Cerebellar nuclear complex (tissue), 1 donor: ENCODE measurements at places on chromosomes 7 and 10.

DNA sequence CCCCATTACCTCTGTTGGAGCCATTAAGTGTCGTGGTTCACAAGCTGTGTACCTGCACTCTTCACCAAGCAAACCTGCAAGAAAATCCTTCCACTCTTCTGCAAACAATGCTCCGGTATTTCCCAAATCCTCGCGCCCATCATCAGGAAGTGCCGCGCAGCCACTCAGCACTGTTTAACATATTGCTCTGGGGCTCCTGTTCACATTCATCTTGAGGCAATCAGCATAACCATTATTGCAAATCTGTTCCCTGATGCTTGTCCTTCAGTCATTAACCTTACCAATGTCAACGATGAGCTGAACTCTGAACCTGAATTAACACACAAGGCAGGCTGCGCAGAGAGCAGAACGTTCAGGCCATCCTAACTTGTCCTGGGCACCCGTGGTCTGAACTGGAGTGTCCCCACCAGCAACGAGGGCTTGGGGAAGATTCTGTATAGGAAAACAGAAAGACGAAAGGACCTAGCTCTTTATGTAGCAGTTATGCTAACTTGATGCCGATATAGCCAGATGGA lies 751.4 kb upstream of the AUTS2 start:
- no peak for DNase-seq

DNA sequence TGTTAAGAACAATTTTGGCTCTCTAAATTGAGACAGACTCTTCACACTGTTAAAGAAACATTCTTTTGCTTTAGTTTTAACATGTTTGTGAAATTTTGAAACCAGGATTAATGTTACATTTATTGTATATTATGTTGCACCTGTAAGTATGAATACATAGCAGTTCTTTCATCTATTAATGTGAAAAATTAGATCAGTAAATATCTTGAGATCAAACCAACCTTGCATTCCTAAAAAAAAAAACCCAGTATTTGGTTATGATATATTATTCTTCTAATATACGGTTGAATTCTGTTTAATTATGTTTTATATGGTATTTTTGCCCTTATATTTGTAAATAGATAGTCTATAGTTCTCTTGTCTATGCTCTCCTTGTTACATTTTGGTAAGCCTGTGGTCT lies 219.4 kb downstream of the BMPER start:
- DNase-seq, result no peak

- DNase-seq, result no peak
Observed at GRCh38 chr10:57786331-57786730, 481.4 kb downstream of the IPMK start.

GRCh38 chr7:47326808-47327207 lies 255.1 kb downstream of the TNS3 start:
- DNase-seq, result no peak
